SJCRH30 (cell line): ENCODE measurements at places on chromosomes 13 and 19.

DNA sequence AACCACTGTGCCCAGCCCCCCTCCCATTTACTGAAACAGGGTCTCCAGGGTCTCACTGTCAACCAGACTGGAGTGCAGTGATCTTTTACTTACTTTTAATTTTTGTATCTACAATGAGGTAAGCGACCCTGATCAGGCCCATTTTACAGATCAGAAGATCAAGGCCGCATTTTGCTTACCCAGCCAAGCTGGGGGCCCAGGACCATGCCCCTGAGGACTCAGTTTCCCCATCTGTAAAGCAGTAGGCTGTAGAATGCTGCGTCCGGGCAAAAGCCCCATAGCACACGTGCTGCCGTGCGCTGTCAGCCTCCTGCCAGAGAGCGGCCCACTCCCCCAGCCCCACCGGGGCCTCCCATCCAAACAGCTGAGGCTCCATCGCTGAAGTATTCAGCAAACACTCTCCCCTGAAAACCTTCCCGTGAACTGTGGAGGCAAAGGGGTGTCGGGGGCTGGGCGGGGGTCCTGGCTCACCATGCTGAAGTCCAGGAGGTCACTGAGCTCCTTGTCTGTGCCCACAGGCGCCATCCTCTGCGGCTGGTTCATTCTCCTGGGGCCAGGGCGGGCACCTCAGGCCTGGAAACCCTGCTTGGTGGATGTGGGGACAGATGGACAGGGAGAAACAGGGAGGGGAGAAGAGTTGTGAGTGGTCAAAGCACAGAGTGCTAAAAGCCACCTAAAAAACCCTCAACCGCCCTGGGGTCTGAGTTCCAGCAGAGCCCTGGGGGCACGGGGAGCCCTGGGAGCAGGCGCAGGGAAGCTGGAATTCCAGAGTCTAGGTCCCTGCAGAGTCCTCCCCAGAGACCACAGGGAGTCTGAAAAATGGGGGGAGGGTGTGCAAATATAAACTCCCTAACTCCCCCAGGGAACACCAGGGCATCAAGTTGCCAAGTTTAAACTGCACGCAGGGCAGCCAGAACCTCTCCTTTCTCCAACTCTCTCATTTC is 2.4 kb downstream of the TCF3 start:
- no peak for DNase-seq

- DNase-seq = no peak
These were observed 83.4 kb downstream of the C13orf42 start for GRCh38 chr13:51027644-51028043.

- DNase-seq = no peak
These were observed 38.7 kb downstream of the C13orf46 start for GRCh38 chr13:113935001-113935844.

- DNase-seq = no peak
These were observed 15.3 kb upstream of the GPR183 start for GRCh38 chr13:99322297-99323103.

- no peak for DNase-seq
These were observed 5.6 kb upstream of the SMAD9 start for GRCh38 chr13:36925603-36926002.

DNA sequence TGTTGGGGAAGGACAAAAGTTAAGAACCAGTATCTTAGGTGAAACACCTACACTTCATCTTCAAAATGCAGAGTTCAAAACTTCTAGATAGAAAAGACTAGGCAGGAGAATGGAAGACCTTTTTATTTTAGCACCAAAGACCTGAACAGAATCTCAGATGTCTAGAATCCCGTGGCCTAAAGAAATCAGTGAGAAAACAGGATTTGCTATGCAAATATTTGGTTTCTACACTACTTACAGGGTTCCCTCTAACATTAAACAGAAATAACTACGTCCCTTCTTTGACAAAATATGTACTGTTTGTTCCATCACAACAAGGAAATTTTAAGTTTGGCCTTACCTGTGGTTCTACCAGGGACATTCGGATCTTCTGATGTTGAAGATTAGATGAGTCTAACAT is 21.5 kb downstream of the DIS3 start:
- no peak for DNase-seq

DNA sequence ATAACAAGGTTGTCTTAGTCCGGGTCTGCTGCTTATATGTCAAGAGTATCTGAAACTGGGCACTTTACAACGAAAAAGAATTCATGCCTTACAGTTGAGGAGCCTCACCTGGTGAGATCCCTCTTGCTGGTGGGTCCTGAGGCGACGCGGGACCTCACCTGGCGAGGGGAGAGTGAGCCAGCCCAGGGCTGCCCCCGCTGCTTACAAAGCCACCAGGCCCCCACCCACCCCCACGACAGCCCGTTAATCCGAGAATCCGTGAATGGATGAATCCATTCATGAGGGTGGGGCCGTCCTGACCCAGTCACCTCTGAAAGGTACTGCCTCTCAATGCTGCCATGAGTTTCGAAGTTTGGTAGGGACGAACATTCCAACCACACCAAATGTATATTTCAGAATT is 54.0 kb upstream of the F7 start:
- no peak for DNase-seq

DNA sequence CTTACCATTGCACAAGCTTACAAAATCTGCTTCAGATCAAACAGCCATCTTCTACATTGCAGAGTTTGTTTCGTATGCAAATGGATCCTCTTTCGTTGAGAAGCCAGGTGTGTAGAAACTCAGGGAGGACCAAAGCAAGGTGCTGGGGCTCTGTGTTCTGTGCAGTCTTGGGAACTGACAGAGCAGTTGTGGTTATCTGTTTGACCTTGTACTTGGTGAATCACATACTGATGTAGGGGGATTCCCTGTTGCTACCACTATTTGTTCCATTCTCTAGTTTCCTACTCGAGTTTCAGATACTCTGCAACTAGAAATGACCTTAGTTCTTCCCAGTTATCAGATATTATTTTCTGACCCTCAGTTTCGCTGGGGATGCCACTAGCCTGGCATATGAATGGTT is 95.2 kb upstream of the CLDN10 start:
- DNase-seq = no peak

- no peak for DNase-seq
These were observed 447 bp downstream of the RBM42 start for GRCh38 chr19:35629332-35629633.

DNA sequence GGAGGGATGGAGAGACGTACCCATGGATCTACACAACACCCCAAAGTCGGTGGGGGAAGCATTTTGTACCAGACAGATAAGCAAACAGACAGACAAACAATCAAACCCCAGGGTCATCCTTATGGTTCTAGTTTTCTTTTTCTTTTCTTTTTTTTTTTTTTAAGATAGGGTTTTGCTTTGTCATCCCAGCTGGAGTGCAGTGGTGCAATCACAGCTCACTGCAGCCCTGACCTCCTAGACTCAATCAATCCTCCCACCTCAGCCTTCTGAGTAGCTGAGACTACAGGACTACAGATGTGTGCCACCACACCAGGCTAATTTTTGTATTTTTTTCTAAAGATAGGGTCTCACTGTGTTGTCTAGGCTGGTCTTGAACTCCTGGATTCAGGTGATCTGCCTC is 17.9 kb upstream of the FBL start:
- no peak for DNase-seq

GRCh38 chr13:28094306-28094705 is 6.1 kb downstream of the FLT3 start:
- no peak for DNase-seq

DNA sequence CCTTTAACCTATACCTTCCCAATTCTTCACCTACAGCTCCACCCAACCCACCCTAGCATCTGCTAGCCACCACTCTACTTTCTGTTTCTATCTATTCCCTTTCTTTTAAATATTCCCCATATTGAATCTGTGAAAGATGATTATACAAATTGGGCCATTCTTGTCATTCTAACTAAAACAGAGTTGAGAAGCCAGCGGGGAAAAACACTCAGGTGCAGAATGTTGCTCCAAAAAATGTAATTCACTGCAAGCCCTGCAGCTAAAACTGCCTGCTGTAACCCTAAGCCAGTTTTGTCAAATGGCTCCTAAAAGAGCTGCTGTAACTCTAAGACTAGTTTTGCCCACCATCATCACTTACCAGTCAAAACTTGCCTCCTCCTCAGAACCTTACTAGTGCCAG is 1468.6 kb upstream of the MIR17HG start:
- no peak for DNase-seq

- no peak for DNase-seq
These were observed 307.6 kb upstream of the NBEA start for GRCh38 chr13:34634448-34634847.
